Effector CD8-positive, alpha-beta T cell (primary cell): ENCODE measurements at places on chromosomes 7 and 10.
A peak's percentile ranks its signal among the peaks of the same experiment; 100 is the strongest.

- DNase-seq: no peak
These were observed 28.4 kb downstream of the RBM20 start for GRCh38 chr10:110672580-110672919.

DNA sequence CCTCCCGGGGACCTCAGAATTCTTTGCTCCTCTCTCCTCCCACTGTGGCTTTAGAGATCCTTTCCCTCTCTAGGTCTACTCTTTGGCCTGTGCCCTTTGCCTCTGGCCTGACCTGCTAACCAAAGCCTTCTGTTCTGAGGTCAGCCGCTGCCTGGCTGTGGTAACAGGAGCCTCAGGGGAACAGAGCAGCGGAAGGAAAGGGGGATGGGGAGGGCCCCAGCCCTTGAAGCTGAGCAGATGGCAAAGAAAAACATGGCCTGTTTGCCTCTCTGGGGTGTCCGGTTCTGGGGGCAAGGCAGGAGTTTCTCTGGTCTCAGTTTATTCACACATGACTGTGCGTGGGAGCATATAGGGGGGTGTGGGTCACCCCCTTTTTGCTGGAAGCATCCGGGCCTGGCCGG lies 28.2 kb downstream of the COL26A1 start:
- DNase-seq: no peak

GRCh38 chr10:128851726-128852125 lies 615.3 kb upstream of the MGMT start:
- DNase-seq: no peak

DNA sequence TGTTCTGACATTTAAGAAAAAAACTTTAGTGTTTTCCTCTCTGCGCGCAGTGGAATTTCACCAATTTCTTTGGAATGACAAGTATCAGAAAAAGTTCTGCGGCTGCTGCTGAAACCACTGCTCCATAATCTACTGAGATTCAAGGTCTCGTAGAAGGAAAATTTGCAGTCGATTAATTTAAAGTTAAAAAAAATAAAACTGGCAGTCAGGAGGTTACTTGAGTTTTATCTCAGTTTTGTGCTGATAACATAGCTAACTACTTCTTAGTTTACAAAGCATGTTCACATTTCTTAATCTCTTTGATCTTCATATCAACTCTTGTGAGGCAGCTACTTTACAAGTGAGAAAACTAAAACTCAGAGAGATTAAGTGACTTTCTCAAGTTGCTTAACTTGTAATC lies 18.2 kb upstream of the CALD1 start:
- DNase-seq: no peak

DNA sequence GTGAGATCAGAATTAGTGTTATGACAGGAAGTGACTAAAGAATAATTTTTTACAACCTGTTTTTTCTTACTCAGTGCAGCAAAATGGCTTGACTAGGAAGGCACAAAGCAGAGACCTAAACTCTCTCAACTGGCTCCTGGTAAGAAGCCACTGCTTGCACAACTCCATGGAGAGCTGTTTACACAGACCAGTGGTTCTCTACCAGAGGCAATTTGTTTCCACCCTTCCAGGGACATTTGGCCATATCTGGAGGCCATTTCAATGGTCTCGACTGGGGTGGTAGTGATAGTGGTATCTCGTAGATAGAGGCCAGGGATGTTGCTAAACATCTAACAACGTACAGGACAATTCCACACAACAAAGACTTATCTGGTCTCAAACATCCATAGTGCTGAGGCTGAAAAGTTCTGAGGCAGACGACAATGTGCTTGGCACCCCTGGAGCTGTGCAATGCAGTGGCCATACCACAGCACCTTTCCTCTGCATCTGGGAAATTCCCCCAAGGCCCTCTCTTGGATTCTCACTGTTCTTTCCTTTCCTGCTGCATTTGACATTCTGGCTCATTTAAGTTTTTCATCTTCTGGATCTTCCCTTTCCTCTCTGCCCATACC lies 105.4 kb upstream of the LAMB4 start:
- DNase-seq: no peak

- DNase-seq: peak; percentile 65
These were observed 170.2 kb downstream of the FAM107B start for GRCh38 chr10:14604181-14605142.

- no peak for DNase-seq
These were observed 243.8 kb downstream of the DYNC1I1 start for GRCh38 chr7:96016056-96016586.

- DNase-seq: no peak
These were observed 95.7 kb downstream of the RBM20 start for GRCh38 chr10:110739811-110740271.

- no peak for DNase-seq
These were observed 83.5 kb downstream of the ZNF777 start for GRCh38 chr7:149377386-149377785.

DNA sequence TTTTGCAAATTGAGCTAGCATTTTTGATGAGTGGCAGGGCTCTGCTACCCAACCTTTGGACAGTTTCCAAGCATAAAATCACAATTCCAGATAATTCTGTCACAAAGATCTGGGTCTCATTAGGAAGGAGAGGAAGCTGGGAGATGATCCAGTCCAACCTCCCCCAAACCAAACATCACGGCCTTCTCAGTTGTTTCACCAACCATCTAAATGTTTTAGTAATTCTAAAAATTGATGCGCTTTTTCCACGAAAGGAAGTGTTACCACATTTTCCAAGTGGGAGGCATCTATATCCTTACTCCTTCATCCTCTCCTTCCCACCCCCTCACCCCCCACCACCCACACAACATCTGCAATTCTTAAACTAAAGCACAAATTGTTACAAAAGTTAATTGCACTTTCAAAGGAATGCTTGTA lies 108.3 kb downstream of the EGFR start:
- DNase-seq: no peak

DNA sequence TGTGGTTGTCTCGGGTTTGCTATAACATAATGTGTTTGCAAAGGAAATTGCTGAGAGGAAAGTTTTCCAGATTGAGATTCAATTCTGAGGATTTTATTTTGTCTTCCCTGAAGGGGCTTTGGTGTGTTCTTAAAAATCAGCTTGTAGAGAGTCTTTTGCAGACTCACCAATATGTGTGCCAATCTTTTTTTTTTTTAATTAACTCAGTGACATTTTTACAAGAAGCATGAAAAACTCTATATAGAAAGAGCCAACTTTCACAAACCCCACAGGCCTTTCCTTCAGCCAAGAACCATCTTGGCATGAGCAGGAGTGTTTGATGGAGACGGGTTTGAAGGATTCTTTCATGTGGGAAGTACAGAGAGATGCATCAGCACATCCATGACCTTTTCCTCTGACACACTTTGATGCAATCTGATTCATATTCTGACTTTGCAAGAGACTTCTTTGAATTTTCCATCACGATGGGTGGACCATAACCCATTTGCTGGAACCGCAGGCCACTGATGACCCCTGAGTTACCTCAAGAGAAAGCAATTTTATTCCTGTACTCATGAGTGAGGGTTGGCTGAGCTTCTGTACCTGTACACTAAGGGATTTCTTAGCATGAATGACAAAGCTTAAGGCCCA lies 892.6 kb downstream of the XPNPEP1 start:
- DNase-seq: no peak

GRCh38 chr7:33547880-33548279 lies 357.5 kb upstream of the BMPER start:
- no peak for DNase-seq

GRCh38 chr7:124843336-124843735 lies 77.7 kb upstream of the GPR37 start:
- no peak for DNase-seq

- no peak for DNase-seq
These were observed 43.7 kb downstream of the JAZF1 start for GRCh38 chr7:28136885-28137284.
